ENCODE measurements at places on chromosomes 6 and 20. TPM values are rescaled to one million over a fixed set of nuclear protein-coding genes. Genes with fewer than 3 reads are reported as not detected.

BPIFB1 gene
- total RNA-seq = 1.8 TPM

GPLD1 gene
- total RNA-seq = 3.8 TPM

PRR18 gene
- total RNA-seq = 0.80 TPM

VSX1 gene
- not detected for total RNA-seq

ENTPD6 gene
- total RNA-seq = 78.3 TPM

MYLK2 gene
- total RNA-seq = 0.21 TPM

SYNGAP1 gene
- total RNA-seq = 74.1 TPM

SAMD3 gene
- total RNA-seq = 3.3 TPM

PRSS16 gene
- total RNA-seq = 28.9 TPM

GSTA1 gene
- total RNA-seq = 175 TPM

OPRL1 gene
- total RNA-seq = 0.50 TPM

AKIRIN2 gene
- total RNA-seq = 57.2 TPM

SLC17A1 gene
- total RNA-seq = 1.2 TPM

ADIG gene
- not detected for total RNA-seq

RNF39 gene
- 1.5 TPM for total RNA-seq

TRIM40 gene
- not detected for total RNA-seq

ENPP3 gene
- 0.82 TPM for total RNA-seq

EDN3 gene
- 2.3 TPM for total RNA-seq

PLEKHG1 gene
- 48.7 TPM for total RNA-seq

PMEPA1 gene
- total RNA-seq = 8.8 TPM

APOM gene
- total RNA-seq = 11.2 TPM

OR2H1 gene
- not detected for total RNA-seq

LGSN gene
- not detected for total RNA-seq

PBOV1 gene
- not detected for total RNA-seq

SPATA2 gene
- 11.3 TPM for total RNA-seq

REV3L gene
- total RNA-seq = 28.5 TPM

TAAR8 gene
- not detected for total RNA-seq

PI3 gene
- total RNA-seq = 3.7 TPM

OPRM1 gene
- not detected for total RNA-seq

PBX2 gene
- total RNA-seq = 137 TPM

DEF6 gene
- total RNA-seq = 12.1 TPM

HBS1L gene
- 71.0 TPM for total RNA-seq

ATP6V1G2 gene
- 1.6 TPM for total RNA-seq

CENPW gene
- total RNA-seq = 42.0 TPM

PTCRA gene
- not detected for total RNA-seq

CALHM6 gene
- total RNA-seq = 1.6 TPM

SNAI1 gene
- 30.8 TPM for total RNA-seq

HLA-DQA2 gene
- total RNA-seq = not detected

LHFPL5 gene
- not detected for total RNA-seq

AIF1 gene
- total RNA-seq = 0.59 TPM

DZANK1 gene
- 6.5 TPM for total RNA-seq

ELMO2 gene
- 35.1 TPM for total RNA-seq

AVP gene
- not detected for total RNA-seq

SLC17A9 gene
- total RNA-seq = 3.9 TPM

VNN1 gene
- total RNA-seq = 1.3 TPM

KLHDC3 gene
- total RNA-seq = 96.4 TPM

THBS2 gene
- total RNA-seq = 4.2 TPM

VAPB gene
- 58.9 TPM for total RNA-seq

SLA2 gene
- total RNA-seq = not detected

OR2J3 gene
- not detected for total RNA-seq

LPA gene
- 0.31 TPM for total RNA-seq
